ENCODE measurements at places on chromosomes 13 and 19. TPM values are rescaled to one million over a fixed set of nuclear protein-coding genes. Genes with fewer than 3 reads are reported as not detected.

DNA sequence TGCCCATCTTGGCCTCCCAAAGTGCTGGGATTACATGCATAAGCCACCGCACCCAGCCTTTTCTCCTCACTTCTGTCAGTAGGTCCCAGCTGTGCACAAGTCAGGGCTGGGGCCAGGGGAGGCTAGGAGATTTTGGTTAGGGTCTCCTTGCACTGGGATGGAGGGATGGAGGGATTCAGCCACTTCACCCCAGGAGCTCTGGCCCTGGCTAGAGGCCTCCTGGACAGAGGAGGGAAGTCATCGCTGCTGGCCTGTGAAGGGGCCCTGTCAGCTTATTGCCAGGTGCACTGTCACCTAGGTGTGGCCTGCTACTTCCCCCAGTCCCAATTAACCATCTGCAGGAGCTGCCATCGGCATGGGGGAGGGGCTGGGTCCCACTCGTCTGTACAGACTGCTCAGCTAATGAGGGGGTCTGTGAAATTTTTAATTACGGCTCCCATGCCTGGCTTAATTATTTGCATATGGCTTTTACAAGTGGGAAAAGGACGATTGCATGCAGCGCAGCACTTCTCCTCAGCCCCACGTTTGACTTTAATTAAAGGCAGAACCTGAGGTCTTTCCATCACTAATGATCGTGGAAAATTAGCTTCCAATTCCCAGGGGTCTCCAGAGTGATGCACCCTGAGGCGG is 52.4 kb downstream of the CHST8 start:
- DNase-seq, result no peak

ADPRHL1 gene
- total RNA-seq, result 245 TPM

TMEM91 gene
- 6.3 TPM for total RNA-seq

ELSPBP1 gene
- not detected for total RNA-seq

- no peak for DNase-seq
Measured at GRCh38 chr13:101655435-101655834, 203.0 kb downstream of the ITGBL1 start.

- DNase-seq, result no peak
Measured at GRCh38 chr13:43307221-43307920, 284.0 kb downstream of the DNAJC15 start.

- DNase-seq, result no peak
Measured at GRCh38 chr19:7970716-7971448, 27.4 kb upstream of the TIMM44 start.

- DNase-seq, result no peak
Measured at GRCh38 chr13:98423417-98423816, 153.5 kb downstream of the STK24 start.

POU2F2 gene
- total RNA-seq, result 1.1 TPM

GRCh38 chr13:109256866-109257760 is 529.3 kb downstream of the IRS2 start:
- DNase-seq, result no peak

DHPS gene
- total RNA-seq, result 38.4 TPM

GRCh38 chr13:46607768-46608564 is 55.0 kb downstream of the LRCH1 start:
- no peak for DNase-seq

- DNase-seq, result no peak
Measured at GRCh38 chr19:39796000-39796498, 17.4 kb downstream of the LEUTX start.

GRCh38 chr13:79908381-79908780 is 427.4 kb downstream of the NDFIP2 start:
- no peak for DNase-seq

PSG11 gene
- not detected for total RNA-seq

- no peak for DNase-seq
Measured at GRCh38 chr13:85137516-85137915, 661.7 kb downstream of the SLITRK6 start.

MAB21L1 gene
- total RNA-seq, result 0.29 TPM

DNA sequence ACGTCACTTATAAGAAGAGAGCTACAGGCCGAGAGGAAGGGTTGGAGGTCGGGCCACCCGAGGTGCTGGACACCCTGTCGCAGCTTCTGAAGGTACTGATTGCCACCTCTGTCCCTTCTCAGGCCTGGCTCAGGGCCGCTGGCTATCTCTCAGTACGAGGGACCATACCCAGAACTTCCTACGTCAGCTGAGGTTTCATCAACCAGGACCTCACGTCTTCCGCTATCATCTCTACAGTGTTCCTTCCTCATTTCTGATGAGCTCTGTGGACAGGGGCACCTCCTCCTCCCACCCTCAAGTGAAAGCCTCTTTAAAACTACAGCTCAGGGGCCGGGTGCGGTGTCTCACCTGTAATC is 58.2 kb upstream of the USE1 start:
- DNase-seq, result no peak

DNA sequence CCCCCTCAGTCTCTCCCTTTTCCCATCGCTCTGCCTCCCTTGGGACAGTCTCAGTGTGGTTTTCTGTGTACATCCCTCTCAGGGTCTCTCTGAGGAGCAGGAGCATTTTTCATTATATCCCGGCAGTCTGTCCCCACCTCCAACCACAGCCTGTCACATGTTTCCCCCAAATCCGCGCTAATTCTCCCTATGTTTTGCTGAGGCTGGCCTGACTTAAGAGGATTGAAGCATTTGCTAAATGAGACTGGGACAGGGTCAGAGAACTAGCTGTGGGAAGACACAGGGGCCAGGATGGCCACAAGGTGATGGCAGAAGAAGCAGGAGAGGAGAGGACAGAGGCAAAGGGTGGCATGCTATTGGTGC is 5.5 kb downstream of the TPRX1 start:
- DNase-seq, result no peak

NBEA gene
- total RNA-seq, result 20.8 TPM

DNA sequence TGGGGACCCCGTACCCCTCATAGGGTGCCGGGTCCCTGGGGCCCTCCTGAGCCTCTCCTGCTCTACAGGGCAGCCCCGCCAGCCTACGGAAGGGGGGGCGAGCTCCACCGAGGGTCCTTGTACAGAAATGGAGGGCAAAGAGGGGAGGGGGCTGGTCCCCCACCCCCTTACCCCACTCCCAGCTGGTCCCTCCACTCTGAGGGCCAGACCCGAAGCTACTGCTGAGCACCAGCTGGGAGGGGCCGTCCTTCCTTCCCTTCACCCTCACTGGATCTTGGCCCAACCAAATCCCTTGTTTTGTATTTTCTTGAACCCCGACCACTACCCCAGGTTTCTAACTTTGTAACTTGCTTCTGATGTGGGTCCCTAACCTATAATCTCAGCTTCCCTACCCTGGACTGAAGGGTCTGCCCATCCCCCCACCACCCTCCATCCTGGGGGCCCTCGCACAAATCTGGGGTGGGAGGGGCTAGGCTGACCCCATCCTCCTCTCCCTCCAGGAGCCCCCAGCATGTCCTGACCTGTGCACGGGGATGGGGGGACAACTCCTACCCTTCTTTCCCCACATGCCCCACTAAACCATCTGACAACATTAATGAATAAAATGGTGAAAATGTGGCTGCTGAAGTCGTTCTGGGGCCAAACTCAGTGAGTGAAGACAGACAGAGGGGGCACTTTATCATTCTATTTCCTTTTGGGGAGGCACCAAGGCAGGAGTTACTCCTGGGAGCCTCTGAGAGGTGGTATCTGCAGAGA is 13.0 kb downstream of the ARHGAP33 start:
- no peak for DNase-seq

DNA sequence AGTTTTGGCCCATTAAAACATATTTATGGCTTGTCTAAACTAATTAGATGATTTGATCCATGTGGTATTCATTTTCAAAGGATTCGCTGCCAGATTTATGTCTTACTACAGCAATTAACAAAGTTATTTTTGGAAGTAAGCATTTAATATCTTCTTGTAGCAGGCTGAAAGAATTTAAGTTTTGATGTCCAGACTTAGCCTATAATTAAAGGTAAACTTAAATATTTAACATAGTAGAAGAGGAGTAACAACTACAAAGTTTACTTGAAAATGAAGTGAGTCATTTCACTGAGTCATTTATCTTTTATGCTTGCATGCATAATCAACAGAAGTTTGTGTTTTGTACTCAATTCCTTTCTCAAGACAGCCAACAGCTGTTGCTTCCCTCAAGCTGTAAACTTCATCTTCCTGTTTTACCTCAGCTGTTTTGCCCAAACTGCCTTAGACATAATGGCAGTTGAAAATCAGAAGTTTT is 58.1 kb downstream of the EDNRB start:
- DNase-seq, result no peak

DNA sequence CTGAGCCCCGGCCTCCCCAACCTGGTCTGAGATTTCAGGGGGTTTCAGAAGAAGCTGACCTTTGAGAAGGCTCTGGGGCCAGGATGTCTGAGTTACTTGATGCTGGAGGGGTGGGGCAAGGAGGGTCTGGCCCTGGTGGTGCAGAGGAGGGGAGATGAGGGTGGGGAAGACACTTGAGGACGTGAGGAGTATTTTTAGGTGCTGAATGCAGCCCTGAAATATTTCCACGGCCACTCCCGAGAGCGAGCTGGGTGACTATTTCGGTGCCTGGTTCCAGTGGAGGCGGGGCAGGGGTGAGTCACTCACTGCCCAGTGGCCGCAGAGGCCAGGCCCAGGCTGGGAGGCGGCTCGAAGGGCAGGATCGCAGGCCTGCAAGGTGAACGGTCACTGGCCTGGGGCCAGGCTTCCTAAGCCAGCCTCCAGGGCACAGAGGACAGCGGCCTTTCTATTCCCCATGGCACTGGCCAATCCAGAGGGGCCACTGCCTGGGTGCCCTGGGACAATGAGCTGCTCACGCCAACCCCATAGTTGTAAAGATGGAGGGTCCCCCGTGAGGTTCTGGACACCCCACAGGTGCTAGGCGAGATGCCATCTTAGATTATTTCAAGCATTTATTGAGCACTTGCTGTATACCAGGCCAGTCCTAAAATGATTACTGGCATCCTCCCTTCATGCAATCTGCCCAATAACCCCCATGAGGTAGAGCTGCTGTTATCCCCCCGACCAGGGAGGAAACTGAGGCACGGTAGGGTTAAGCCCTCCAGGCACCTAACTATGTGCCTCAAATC is 19.7 kb upstream of the JUND start:
- peak; percentile 90 for DNase-seq
